ENCODE measurements at places on chromosomes 2 and 18. TPM values are rescaled to one million over a fixed set of nuclear protein-coding genes. Genes with fewer than 3 reads are reported as not detected.

- H3K27ac ChIP-seq = no peak overlapping the region
- no peaks in the 10 kb centered on the region for H3K27me3 ChIP-seq
- no peak overlapping the region for H3K4me3 ChIP-seq
- no peaks in the 10 kb centered on the region for H3K36me3 ChIP-seq
- DNase-seq = no peak
Observed at GRCh38 chr2:169469952-169470572, 9.2 kb upstream of the BBS5 start.

TIA1 gene
- 97.7 TPM for total RNA-seq

DOCK10 gene
- total RNA-seq = 7.1 TPM

DNA sequence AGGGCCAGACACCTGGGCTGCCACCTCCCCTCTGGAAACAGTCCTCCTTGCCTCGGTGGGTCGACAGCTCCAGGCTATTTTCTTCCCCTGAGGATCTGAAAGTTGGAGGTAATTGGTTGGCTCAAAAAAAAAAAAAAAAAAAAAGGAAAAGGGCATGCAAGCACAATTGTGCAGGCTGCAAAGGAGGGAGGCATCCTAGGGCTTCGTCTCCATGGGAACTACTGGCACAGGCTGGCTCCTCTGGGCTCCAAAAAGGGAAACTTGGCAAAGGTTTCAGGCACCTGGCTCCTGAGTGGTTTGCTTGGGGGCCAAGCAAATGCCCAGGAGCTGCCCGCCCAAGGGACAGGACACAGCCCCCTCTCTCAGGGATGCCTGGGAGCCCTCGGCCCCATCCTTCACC is 1.1 kb upstream of the KCNIP3 start:
- no peaks in the 10 kb centered on the region for H3K36me3 ChIP-seq
- no peak overlapping the region for H3K4me3 ChIP-seq
- no peak overlapping the region for H3K27ac ChIP-seq
- peaks cover 22% of the 10 kb centered on the region for H3K27me3 ChIP-seq
- no peak for DNase-seq
- peaks cover 3% of the 10 kb centered on the region for H3K4me1 ChIP-seq

DNA sequence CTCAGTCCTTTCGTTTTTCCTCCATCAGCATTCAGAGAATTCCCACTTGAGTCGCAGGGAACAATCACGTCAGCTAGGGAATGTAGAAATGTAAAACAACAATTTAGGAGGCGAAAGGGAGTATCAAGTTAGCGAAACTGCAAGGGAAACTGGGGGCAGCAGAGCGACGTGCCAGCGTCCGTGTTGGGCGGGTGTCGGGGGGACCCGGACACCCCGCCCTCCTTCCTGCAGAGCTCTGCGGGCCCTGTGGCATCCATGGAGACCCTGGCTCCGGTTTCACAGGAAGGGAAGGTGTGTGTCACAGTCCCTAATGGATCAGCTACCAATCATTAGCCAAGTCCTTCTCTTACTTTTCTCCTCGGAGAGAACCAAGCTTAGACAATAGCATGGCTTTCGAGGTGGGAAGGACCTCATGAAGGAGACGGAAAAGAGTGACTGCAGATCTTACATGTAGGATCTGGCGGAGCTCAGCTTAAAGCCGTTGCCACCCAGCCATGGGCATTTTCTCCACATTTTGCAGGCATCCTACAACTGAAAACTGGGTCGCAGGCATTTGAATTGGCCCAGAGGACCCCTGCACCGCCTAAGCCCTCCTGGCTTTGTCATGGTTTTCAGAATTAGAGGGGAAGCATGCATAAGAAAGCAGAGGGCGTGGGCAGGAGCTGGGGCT is 33.7 kb downstream of the SOX11 start:
- no peak overlapping the region for H3K4me3 ChIP-seq
- no peaks in the 10 kb centered on the region for H3K4me1 ChIP-seq
- no peak for DNase-seq
- H3K27ac ChIP-seq = no peak overlapping the region

FOXI3 gene
- total RNA-seq = not detected

- DNase-seq = peak; percentile 53
- H3K36me3 ChIP-seq = no peaks in the 10 kb centered on the region
- H3K27me3 ChIP-seq = no peaks in the 10 kb centered on the region
Observed at GRCh38 chr18:79803611-79804051, 5.9 kb downstream of the KCNG2 start.

DNA sequence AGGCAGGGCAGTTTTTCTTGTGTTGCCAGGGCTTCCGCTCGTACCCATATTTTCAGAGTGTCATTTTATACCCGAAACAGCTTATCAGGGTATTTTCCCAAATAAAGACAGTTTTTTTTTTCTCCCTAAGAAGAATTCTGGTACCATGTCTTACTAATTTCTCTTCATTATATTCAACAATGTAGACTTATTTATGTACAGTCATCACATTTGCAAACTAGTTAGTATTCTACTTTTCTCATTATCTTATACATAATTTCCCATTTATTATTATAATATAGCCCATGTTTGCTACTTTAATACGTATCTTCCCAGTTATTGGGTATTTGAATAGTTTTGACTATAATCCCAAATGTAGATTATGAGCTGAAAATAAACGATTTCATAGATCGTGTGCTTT is 36.5 kb upstream of the PAIP2B start:
- DNase-seq = no peak
- H3K36me3 ChIP-seq = no peaks in the 10 kb centered on the region
- no peak overlapping the region for H3K27ac ChIP-seq
- no peak overlapping the region for H3K4me3 ChIP-seq
- H3K4me1 ChIP-seq = no peaks in the 10 kb centered on the region

RSAD2 gene
- 13.2 TPM for total RNA-seq

DNA sequence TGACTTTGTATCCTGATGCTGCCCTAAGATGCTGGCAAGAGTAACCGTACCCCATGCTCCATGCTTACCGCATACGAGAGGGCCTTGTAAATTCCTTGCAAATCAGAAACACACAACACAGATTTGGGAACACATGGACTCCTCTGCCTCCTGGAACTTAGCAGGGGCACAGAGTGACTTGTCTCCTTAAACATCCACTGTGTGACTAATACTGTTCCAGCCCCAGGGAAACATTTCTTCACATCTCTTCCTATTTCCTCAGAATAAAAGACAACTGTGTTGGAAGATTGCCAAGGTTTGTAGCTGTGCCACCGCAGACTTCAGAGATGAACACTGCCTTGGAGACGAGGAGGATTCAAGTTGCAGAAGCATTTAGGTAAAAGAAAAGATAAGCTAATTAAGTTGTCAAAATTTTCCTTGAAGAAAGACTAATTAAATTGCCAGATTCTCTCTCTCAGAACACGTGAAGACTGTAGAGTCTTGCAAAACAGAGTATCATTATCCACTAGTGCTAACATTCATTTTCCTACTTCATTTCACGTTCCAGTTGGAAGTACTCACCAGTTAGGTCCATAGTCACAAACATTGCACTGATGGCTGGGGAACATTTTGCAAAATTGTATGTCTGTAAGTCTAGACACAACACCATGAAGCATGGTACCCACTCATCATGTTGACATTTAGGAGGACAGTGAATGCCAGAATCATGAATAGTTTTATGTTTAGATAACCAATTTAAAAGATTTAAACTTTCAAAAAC is 188.8 kb downstream of the TSN start:
- no peaks in the 10 kb centered on the region for H3K27me3 ChIP-seq
- no peaks in the 10 kb centered on the region for H3K4me1 ChIP-seq
- H3K36me3 ChIP-seq = no peaks in the 10 kb centered on the region
- H3K27ac ChIP-seq = no peak overlapping the region
- H3K4me3 ChIP-seq = no peak overlapping the region

NT5C1B gene
- not detected for total RNA-seq

- H3K36me3 ChIP-seq = peaks cover 35% of the 10 kb centered on the region
- H3K27me3 ChIP-seq = no peaks in the 10 kb centered on the region
- no peaks in the 10 kb centered on the region for H3K4me1 ChIP-seq
- no peak for DNase-seq
Observed at GRCh38 chr2:36574560-36574959, 23.4 kb downstream of the FEZ2 start.

- no peak for DNase-seq
- H3K27me3 ChIP-seq = no peaks in the 10 kb centered on the region
- no peaks in the 10 kb centered on the region for H3K4me1 ChIP-seq
- no peak overlapping the region for H3K4me3 ChIP-seq
Observed at GRCh38 chr2:166134252-166135151, 6.7 kb upstream of the SCN1A start.

SGPP2 gene
- total RNA-seq = 1.1 TPM

DNA sequence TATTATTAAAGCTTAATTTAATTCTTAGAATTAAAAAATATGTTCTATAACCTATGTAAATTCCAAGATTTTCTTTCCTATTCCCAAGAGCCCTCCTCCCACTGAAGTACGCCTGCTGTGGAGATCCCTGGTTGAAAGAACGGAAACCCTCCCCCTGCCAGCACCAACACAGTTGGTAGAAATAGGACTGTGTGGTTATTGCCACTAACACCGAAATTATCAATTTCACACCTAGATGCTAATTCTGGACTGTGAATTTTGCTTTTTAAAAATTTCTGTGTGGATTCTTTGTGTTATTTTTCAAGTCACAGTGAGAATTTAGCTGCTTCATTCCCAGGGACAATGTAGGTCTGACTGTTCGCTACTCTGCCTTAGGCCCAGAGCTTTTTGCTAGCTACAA is 305.8 kb upstream of the HNMT start:
- no peaks in the 10 kb centered on the region for H3K4me1 ChIP-seq
- no peak for DNase-seq
- no peak overlapping the region for H3K27ac ChIP-seq
- no peaks in the 10 kb centered on the region for H3K36me3 ChIP-seq
- H3K27me3 ChIP-seq = no peaks in the 10 kb centered on the region

SERPINB7 gene
- total RNA-seq = not detected

- DNase-seq = no peak
- H3K27ac ChIP-seq = no peak overlapping the region
- H3K4me3 ChIP-seq = no peak overlapping the region
- H3K36me3 ChIP-seq = no peaks in the 10 kb centered on the region
- H3K27me3 ChIP-seq = no peaks in the 10 kb centered on the region
Observed at GRCh38 chr2:53559302-53559966, 208.2 kb upstream of the CHAC2 start.

GRCh38 chr2:62511636-62512035 is 5.6 kb upstream of the TMEM17 start:
- no peak overlapping the region for H3K27ac ChIP-seq
- no peak for DNase-seq
- no peaks in the 10 kb centered on the region for H3K36me3 ChIP-seq
- no peaks in the 10 kb centered on the region for H3K4me1 ChIP-seq

DNA sequence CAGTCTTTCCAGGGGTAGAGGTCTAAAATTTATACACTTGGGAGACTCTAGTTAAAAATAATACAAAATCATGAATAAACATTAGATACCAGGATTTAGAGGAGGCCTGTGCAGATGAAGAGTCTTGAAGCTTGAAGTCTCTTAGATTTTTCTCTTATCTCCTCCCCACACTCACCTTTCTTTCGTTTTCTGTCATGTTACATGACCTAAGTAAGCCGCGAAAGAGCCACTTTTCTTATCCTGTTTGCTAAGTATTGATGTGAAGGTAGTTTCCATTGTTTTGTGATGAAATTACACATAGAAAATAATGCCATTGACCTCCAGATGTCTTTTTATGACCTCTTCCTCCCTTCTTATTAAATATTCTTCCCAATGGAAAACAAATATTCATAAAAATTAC is 367.8 kb downstream of the LRRTM1 start:
- H3K4me1 ChIP-seq = no peaks in the 10 kb centered on the region
- H3K27ac ChIP-seq = no peak overlapping the region
- no peaks in the 10 kb centered on the region for H3K36me3 ChIP-seq
- no peak for DNase-seq
- no peaks in the 10 kb centered on the region for H3K27me3 ChIP-seq
- no peak overlapping the region for H3K4me3 ChIP-seq

- DNase-seq = no peak
- H3K27me3 ChIP-seq = no peaks in the 10 kb centered on the region
- no peak overlapping the region for H3K4me3 ChIP-seq
- peaks cover 9% of the 10 kb centered on the region for H3K4me1 ChIP-seq
Observed at GRCh38 chr2:166091439-166091838, 36.4 kb downstream of the SCN1A start.

DNA sequence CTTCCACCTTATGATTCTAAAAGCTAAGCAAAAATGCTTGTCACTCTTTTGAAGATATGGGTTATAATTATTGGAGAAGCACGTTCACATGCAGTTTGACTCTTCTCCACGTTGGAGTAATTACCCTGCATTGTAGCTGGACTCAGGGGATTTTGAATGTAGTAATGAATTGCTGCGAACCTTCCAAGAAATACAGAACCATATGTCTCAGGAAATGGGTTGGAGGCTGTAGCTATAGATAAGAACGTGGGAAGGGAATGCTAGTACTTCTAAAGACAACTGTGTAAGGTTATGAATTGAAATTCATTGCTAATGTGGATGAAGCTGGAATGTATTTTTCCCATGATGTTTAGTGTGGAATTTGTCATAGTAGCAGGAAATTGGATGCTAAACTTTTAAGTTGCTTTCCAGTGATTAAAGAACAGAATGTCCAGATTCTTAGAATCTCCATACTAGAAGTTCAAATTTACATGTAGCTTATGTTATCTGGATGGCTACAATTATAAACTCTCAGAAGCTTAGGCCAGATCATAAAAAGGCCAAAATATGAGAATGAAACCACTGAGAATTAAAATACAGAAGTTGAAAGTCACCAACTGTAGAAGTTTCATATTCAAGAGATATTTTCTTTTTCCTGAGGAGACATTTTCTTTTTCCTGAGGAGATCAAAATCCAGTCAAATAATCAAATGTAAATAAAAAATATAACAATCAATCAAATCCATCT is 27.3 kb upstream of the SPOPL start:
- DNase-seq = no peak
- H3K27me3 ChIP-seq = no peaks in the 10 kb centered on the region
- no peak overlapping the region for H3K27ac ChIP-seq

GRCh38 chr2:54881759-54882158 is 158.3 kb downstream of the EML6 start:
- no peaks in the 10 kb centered on the region for H3K36me3 ChIP-seq
- DNase-seq = no peak
- no peak overlapping the region for H3K27ac ChIP-seq

BMP10 gene
- total RNA-seq = not detected

DNA sequence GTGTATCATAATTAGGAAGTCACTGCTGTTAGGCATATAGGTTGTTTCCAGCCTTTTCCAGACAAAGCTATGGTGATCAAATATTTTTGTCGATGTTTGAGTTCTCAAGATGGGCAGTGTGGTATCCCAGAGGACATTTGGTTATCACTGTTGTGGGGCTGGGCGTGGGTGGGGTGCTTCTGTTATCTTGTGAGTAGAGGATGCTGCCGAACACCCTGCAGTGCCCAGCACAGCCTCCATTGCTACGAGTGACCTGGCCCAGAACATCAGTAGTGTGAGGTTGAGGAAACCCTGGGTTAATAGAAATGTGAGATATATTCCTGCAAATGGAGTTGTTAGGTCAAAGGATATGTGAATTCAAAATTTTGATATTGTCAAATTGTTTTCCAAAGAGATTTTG is 33.2 kb downstream of the ZNF236 start:
- H3K27me3 ChIP-seq = no peaks in the 10 kb centered on the region
- no peak overlapping the region for H3K4me3 ChIP-seq
- H3K36me3 ChIP-seq = peaks cover 3% of the 10 kb centered on the region
- no peak overlapping the region for H3K27ac ChIP-seq
- DNase-seq = no peak

MERTK gene
- total RNA-seq = 14.4 TPM

All from sigmoid colon (tissue), 7 donors.